NCI-H1105 (cell line): ENCODE measurements at places on chromosomes 4 and X.
A peak's percentile ranks its signal among the peaks of the same experiment; 100 is the strongest.

- peak; percentile 83 for DNase-seq
These were observed 110.7 kb downstream of the PSAPL1 start for GRCh38 chr4:7323872-7324650.

DNA sequence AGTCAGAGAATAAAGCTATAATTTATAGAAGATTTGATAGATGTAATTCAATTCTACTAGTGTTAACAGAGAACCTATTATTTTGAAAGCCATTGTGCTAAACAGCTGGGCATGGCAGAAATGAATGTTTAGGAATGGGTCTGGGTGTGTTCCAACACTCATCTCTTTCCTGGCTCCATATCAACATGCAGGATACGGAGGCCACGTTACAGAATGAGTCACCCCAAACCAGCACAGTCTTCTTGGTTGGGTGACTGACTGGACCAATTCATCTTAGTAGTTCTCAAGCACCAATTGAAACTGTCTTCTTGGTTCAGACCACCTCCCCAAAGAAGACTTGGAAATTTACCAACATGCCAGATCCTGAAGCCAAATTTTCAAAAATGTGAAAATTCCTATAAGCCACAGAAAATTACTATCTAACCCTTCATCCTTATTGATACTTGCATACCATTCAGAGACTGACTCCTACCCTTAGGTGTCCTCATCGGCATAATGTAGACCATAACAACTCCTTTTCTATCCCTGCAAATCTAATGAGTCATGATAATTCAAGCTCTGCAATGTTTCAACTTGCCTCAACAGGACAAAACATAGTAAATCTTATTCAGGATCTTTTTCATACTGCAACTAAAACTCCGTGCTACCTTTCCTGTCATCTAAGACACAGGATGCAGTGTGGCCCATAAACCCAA lies 52.0 kb upstream of the ATOH1 start:
- no peak for DNase-seq

DNA sequence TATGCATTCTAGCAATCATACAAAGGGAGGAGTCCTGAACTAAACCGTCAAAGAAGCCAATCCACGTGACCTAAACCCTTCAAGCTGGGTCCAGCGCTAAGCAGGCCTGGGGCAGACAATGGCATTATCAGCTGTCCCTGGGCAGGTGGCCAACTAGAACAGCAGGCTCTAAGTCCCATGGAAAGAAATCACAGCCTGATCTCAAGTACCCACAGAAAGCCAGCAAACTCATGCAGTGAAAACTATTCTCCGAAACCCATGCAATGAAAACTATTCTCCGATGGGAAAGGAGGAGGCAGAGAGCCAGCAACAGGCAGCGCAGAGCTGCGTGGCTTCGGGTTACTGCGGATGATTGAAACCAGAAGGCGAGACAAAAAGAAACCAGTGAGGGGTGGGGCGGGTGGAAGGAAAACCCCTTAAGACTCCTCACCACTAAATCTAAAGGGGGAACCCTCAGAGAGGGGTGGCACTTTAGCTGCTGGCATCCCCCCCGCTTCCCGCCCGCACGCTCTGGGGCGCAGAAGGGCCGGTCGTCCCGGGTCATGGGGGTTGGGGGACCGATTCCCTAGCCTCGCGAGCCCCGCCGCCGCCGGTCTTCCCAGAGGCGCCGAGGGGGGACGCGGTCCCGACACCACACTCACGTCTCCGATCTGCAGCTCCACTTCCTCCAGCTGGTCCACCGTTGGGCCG lies 567 bp downstream of the C4orf46 start:
- DNase-seq = peak; percentile 57

DNA sequence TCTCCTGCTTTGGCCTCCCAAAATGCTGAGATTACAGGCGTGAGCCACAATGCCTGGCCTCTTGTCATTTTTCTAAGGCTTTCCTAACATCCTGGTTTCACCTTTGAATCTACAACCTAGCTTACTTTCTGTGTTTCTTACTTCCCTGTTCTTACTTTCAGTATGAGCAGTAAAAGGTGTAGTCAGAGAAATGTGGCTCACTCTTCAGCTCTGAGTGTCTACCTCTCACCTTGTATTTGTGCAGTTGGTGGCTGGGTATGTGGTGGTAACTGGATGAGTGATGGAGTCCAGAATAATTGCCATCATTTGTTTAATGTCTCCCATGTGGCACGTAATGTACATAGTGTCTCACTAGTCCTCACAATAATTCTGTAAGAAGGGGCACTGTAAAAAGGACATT lies 19.1 kb upstream of the CXCL11 start:
- no peak for DNase-seq

- DNase-seq = no peak
These were observed 1556.4 kb upstream of the ADGRL3 start for GRCh38 chr4:59643682-59644081.

DNA sequence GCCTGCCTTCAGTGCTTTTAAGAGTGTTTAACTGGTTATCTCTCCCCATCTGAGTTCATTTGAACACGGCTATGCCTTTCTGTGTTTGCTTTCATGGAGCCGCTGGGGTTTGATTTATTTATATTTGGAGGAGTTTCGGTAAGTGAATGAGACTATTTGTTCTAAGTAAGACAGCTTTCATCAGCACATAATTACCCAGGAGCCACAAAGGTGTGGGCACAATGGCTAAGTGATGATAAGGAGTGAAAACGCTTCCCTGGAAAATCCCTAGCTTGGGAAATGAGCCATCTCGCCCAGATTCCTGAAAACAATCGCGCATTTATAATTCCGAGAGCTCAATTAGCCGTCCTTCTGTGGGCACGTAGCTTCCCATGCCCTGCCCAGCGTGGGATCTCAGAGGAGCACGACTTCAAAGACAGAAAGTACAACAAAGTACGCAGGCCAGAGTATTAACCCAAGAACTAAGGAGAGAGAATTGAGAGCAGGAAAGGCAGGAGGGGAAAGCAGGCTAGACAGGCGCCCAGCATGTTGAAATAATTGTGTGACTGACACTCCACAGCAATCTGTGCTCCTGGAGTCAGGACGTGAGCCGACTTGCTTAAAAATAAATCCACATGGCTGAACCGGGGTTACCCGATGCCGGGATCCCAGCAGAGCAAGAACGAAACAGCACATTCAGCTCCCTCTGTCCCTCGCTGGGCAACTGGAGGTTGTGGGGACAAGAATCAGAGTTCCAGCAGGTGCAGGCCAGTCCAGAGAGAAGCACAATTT lies 99.0 kb downstream of the DHRSX start:
- DNase-seq = no peak

GRCh38 chr4:36313703-36314102 lies 32.3 kb downstream of the DTHD1 start:
- DNase-seq = no peak

GRCh38 chr4:15434091-15434490 lies 6.3 kb downstream of the C1QTNF7 start:
- DNase-seq = no peak

GRCh38 chr4:169604903-169605331 lies 7.5 kb downstream of the NEK1 start:
- DNase-seq = no peak

DNA sequence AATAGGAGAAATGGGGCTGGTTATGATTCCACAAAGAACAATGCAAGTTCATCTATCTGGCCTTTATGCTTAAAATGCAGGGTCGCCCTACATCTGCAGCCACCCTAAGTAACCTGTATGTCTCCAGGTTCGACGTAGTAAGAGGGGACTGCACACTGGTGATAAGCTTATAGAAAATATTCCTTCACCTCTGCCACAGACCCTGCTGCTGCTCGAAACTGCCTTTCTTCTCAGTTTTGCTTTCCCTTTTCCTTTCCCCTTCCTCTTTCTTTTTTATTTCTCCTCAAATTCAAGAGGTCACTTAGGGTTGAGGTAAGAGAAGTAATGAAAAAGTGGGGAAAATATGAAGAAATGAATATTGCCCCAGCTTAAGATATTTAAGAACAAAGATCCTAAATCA lies 123.5 kb downstream of the DCHS2 start:
- no peak for DNase-seq

DNA sequence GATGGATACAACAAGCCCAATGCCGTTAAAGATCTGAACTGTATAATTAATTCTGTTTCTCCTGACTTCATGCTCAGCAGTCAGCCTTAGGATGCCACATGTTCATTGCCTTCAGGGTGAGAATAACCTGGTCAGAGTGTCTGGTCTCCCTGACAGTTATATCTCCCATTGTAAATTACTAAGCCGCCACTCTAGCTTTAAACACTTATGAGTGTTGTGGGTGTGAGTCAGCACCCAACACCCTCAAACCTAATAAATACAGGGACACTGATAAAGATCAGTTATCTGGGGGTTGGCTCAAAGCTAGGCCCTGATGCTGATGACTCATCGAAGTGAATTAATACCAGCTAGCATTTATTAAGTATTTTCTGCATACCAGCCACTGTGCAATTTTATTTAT lies 64.9 kb upstream of the DYNLT3 start:
- DNase-seq = no peak

- no peak for DNase-seq
These were observed 355.1 kb downstream of the HS3ST1 start for GRCh38 chr4:11073621-11074051.

DNA sequence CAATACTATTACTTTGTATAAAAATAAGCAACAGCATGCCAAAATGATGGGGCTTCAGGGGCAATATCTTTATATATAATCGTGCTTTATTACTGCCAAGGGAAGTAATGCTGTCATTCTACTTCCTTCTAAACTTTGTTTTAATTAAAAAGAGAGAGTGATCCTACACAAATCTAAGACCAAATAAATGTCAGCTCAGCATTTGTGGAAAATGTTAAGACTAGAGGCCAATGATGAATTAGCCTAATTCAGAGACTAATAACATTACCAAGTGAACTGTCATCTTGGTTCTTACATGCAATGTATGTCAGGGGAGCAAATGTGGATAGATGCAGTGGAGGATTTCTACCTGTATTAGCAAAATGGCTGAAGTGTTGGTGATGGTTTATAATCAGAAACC lies 166.4 kb upstream of the PTCHD1 start:
- DNase-seq = no peak

- DNase-seq = peak; percentile 65
These were observed 54.6 kb upstream of the HHIP start for GRCh38 chr4:144591401-144591800.
